Immature natural killer cell (primary cell): ENCODE measurements at places on chromosomes 2 and 18. TPM values are rescaled to one million over a fixed set of nuclear protein-coding genes. Genes with fewer than 3 reads are reported as not detected.

NPAS2 gene
- polyA plus RNA-seq: not detected

CROCC2 gene
- not detected for polyA plus RNA-seq

CEP192 gene
- polyA plus RNA-seq: 5.4 TPM

HRH4 gene
- polyA plus RNA-seq: not detected

SCYGR4 gene
- not detected for polyA plus RNA-seq

SOCS6 gene
- 1.4 TPM for polyA plus RNA-seq

ZFAND2B gene
- polyA plus RNA-seq: 95.4 TPM

OSBPL1A gene
- polyA plus RNA-seq: 0.25 TPM

CDH20 gene
- polyA plus RNA-seq: not detected

ECEL1 gene
- not detected for polyA plus RNA-seq

DNAJC5G gene
- polyA plus RNA-seq: not detected

ST8SIA3 gene
- not detected for polyA plus RNA-seq

RGPD5 gene
- 0.84 TPM for polyA plus RNA-seq

NOP58 gene
- polyA plus RNA-seq: 54.7 TPM

PUS10 gene
- 12.6 TPM for polyA plus RNA-seq

SETBP1 gene
- polyA plus RNA-seq: 4.3 TPM

LIPG gene
- not detected for polyA plus RNA-seq

LCT gene
- polyA plus RNA-seq: not detected

CTAGE1 gene
- not detected for polyA plus RNA-seq

CGREF1 gene
- polyA plus RNA-seq: not detected

PSMA8 gene
- 3.2 TPM for polyA plus RNA-seq

GALNT5 gene
- not detected for polyA plus RNA-seq

PLB1 gene
- polyA plus RNA-seq: not detected

CCDC195 gene
- polyA plus RNA-seq: not detected

TFCP2L1 gene
- polyA plus RNA-seq: 0.02 TPM

CCDC121 gene
- polyA plus RNA-seq: 1.1 TPM

IL36G gene
- not detected for polyA plus RNA-seq

C2orf72 gene
- not detected for polyA plus RNA-seq

CCDC93 gene
- 4.2 TPM for polyA plus RNA-seq

RAD51AP2 gene
- polyA plus RNA-seq: not detected

MLPH gene
- not detected for polyA plus RNA-seq

PID1 gene
- 2.8 TPM for polyA plus RNA-seq

SP140 gene
- 19.3 TPM for polyA plus RNA-seq

ELOA2 gene
- not detected for polyA plus RNA-seq

SGO2 gene
- polyA plus RNA-seq: 4.3 TPM

TMEM200C gene
- polyA plus RNA-seq: not detected

DSG4 gene
- polyA plus RNA-seq: not detected

OR6B2 gene
- not detected for polyA plus RNA-seq

SLC35F6 gene
- polyA plus RNA-seq: 13.7 TPM

TXNDC2 gene
- not detected for polyA plus RNA-seq

STPG4 gene
- not detected for polyA plus RNA-seq

ITPRIPL1 gene
- polyA plus RNA-seq: 39.1 TPM

LANCL1 gene
- polyA plus RNA-seq: 28.7 TPM

IL36A gene
- not detected for polyA plus RNA-seq

SKOR2 gene
- not detected for polyA plus RNA-seq

LHCGR gene
- not detected for polyA plus RNA-seq

SULT1C3 gene
- polyA plus RNA-seq: not detected
